ENCODE measurements at places on chromosomes 13 and 19. TPM values are rescaled to one million over a fixed set of nuclear protein-coding genes. Genes with fewer than 3 reads are reported as not detected.

The CFAP97D2 gene
- total RNA-seq = not detected

The KLHL1 gene
- not detected for total RNA-seq

The TMEM161A gene
- 34.2 TPM for total RNA-seq

The SMIM24 gene
- total RNA-seq = not detected

The TMPRSS9 gene
- not detected for total RNA-seq

The ZNF575 gene
- total RNA-seq = not detected

The CYP2A6 gene
- not detected for total RNA-seq

The HTR2A gene
- 0.72 TPM for total RNA-seq

The RTBDN gene
- not detected for total RNA-seq

The TSPAN16 gene
- not detected for total RNA-seq

The GRAMD1A gene
- 69.8 TPM for total RNA-seq

The HSD17B14 gene
- 0.49 TPM for total RNA-seq

The PEAK3 gene
- total RNA-seq = not detected

The CEACAM8 gene
- total RNA-seq = not detected

The CD37 gene
- not detected for total RNA-seq

The DHDH gene
- total RNA-seq = not detected

The P2RY11 gene
- total RNA-seq = 3.2 TPM

The TUBA3C gene
- not detected for total RNA-seq

The ODAD3 gene
- 0.65 TPM for total RNA-seq

The C3 gene
- 1,645 TPM for total RNA-seq

The CEACAM16 gene
- total RNA-seq = not detected

The CLEC4G gene
- total RNA-seq = not detected

The SELENOV gene
- total RNA-seq = not detected

The ZNF837 gene
- 4.5 TPM for total RNA-seq

The LGALS14 gene
- total RNA-seq = not detected

The ATP8A2 gene
- total RNA-seq = not detected

The KIR3DL2 gene
- not detected for total RNA-seq

The PLPP2 gene
- 1.4 TPM for total RNA-seq

The ETFB gene
- total RNA-seq = 165 TPM

The KCNC3 gene
- 0.90 TPM for total RNA-seq

The FCGBP gene
- total RNA-seq = under 0.01 TPM

The ZNF256 gene
- total RNA-seq = 6.3 TPM

The PABPC3 gene
- total RNA-seq = under 0.01 TPM

The MYPOP gene
- 1.6 TPM for total RNA-seq

The TMEM86B gene
- total RNA-seq = 2.3 TPM

The RFPL4AL1 gene
- total RNA-seq = not detected
